Activated CD4-positive, alpha-beta memory T cell treated with anti-CD3 and anti-CD28 coated beads, Interleukin-2, amount 10 ng/mL, durations not matched to agents 7 days and 5 days (primary cell): ENCODE measurements at places on chromosomes 5 and 9.
A peak's percentile ranks its signal among the peaks of the same experiment; 100 is the strongest.

DNA sequence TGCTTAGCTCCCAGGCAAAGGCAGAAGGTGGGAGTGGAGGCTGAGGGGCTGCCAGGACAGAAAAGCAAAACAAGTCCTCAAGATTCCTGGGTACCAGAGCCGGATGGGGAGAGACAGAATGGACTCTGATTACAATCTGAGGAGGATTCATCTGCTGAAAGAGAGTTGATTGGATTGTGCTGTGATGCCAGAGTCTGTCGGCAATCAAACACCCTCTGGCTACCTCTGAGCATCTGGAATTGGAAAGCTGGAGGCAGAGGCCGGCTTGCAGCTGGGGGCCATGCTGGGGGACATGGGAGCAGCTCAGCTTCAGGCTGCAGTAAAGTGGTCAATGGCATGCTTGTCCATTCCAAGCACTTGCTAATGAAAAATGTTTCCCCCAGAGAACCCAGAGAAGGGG lies 59.3 kb downstream of the ASTN2 start:
- H3K36me3 ChIP-seq = no peaks in the 10 kb centered on the region
- H3K4me1 ChIP-seq = no peaks in the 10 kb centered on the region
- no peak overlapping the region for H3K27ac ChIP-seq
- H3K4me3 ChIP-seq = no peak overlapping the region
- DNase-seq = no peak

GRCh38 chr5:16529306-16529705 lies 63.7 kb upstream of the ZNF622 start:
- no peaks in the 10 kb centered on the region for H3K4me1 ChIP-seq
- no peak for DNase-seq
- H3K27me3 ChIP-seq = no peaks in the 10 kb centered on the region
- no peak overlapping the region for H3K27ac ChIP-seq
- no peaks in the 10 kb centered on the region for H3K36me3 ChIP-seq

GRCh38 chr9:95887926-95888497 lies 12.5 kb downstream of the ERCC6L2 start:
- peaks cover 30% of the 10 kb centered on the region for H3K4me1 ChIP-seq
- no peak for DNase-seq
- H3K4me3 ChIP-seq = no peak overlapping the region

- no peak for DNase-seq
- no peaks in the 10 kb centered on the region for H3K4me1 ChIP-seq
- no peaks in the 10 kb centered on the region for H3K36me3 ChIP-seq
- no peak overlapping the region for H3K4me3 ChIP-seq
- no peaks in the 10 kb centered on the region for H3K27me3 ChIP-seq
Measured at GRCh38 chr5:179111267-179112207, 51.4 kb downstream of the ZNF354C start.

GRCh38 chr9:124042201-124042721 lies 30.7 kb downstream of the LHX2 start:
- H3K36me3 ChIP-seq = no peaks in the 10 kb centered on the region
- no peak for DNase-seq
- peaks cover 63% of the 10 kb centered on the region for H3K27me3 ChIP-seq
- no peak overlapping the region for H3K27ac ChIP-seq
- H3K4me1 ChIP-seq = peaks cover 9% of the 10 kb centered on the region

DNA sequence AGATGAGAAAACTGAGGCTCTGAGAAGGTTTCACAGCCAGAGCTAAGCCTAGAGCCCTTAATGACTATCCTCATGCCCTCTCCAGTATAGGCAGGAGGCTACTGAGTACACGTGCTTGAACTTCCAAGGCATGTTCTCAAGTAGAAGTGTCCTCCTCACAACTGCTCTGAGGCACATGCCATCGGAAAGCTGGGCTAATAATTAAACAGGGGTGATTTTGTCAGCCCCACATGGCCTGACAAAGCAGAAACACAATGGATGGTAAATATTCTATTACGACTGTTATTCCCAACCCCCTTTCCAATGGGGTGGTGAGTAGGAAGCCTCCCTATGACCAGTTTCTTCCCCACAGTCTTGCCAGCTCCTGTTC lies 34.3 kb downstream of the KCNIP1 start:
- no peak overlapping the region for H3K27ac ChIP-seq
- DNase-seq = no peak
- H3K4me1 ChIP-seq = no peaks in the 10 kb centered on the region
- H3K27me3 ChIP-seq = peaks cover 15% of the 10 kb centered on the region

DNA sequence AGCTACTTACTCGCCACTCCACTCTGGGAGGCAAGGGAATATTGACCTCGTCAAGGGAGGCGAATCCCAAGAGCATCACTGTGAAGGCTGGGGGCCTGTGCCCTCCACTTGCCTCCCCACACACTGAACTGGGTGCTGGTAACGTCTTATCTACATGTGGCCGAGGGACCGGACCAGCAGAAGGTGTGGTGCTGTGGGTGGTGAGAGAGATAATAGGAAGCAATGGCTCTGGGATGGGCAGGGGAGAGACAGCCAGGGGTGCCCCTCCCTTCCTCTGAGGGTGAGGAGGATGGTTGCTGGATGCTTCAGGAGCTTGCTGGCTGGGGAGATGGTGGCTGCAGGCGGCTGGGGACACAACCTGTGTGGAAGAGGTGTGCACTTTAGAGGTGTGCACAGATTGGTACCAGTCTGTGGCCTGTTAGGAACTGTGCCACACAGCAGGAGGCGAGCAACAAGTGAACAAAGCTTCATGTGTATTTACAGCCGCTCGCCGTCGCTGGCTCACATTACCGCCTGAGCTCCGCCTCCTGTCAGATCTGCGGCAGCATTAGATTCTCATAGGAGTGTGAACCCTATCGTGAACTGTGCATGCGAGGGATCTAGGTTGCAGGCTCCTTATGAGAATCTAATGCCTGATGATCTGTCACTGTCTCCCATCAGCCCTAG lies 100.3 kb downstream of the ENTREP1 start:
- H3K36me3 ChIP-seq = no peaks in the 10 kb centered on the region
- no peaks in the 10 kb centered on the region for H3K4me1 ChIP-seq
- no peaks in the 10 kb centered on the region for H3K27me3 ChIP-seq
- no peak overlapping the region for H3K27ac ChIP-seq
- no peak overlapping the region for H3K4me3 ChIP-seq

DNA sequence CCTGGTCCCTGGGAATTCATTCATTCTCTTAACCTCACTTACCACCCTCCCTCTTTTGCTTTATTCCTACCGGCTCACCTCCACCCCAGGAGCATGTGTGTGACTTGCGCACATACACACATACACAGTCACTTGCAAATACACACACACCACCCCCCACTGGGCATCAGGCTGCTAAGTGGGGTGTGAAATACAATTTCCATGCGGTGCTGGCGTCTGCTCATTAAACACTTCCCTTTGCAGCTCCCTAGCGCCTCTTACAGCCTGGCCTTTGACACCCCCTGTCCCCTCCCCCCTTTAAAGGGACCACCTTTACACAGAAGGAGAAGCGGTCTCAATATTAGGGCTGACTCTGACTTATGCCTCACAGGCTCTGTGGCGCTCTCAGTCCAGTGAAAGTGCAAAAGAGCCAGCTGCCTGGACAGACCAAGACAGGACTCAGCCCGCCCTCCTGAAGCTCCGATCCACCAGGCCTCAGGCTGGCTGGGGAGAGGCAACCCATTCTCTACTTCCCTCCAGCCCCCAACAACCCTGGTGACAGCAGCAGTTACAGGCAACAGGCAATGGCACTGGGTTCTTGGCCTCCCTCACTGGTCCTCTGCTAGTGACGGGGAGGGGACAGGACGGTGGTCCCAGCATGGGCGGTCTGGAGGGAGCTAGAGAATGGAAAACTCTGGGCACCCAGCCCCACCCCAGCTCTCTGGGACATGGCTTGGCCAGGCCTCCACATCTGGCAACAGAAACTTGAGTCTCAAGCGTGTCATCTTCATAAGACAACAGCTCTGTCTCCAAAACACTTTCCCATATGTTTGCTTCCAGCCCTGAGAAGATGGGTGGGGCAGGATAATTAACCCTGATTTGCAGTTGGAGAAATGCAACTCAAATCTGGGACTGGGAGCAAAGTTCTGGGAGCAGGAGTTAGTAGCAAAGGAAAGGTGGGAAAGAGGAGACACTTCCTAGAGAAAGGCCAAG lies 12.0 kb downstream of the ENHO start:
- no peak overlapping the region for H3K27ac ChIP-seq
- H3K36me3 ChIP-seq = no peaks in the 10 kb centered on the region
- no peaks in the 10 kb centered on the region for H3K27me3 ChIP-seq
- DNase-seq = no peak
- H3K4me1 ChIP-seq = no peaks in the 10 kb centered on the region
- H3K4me3 ChIP-seq = no peak overlapping the region

DNA sequence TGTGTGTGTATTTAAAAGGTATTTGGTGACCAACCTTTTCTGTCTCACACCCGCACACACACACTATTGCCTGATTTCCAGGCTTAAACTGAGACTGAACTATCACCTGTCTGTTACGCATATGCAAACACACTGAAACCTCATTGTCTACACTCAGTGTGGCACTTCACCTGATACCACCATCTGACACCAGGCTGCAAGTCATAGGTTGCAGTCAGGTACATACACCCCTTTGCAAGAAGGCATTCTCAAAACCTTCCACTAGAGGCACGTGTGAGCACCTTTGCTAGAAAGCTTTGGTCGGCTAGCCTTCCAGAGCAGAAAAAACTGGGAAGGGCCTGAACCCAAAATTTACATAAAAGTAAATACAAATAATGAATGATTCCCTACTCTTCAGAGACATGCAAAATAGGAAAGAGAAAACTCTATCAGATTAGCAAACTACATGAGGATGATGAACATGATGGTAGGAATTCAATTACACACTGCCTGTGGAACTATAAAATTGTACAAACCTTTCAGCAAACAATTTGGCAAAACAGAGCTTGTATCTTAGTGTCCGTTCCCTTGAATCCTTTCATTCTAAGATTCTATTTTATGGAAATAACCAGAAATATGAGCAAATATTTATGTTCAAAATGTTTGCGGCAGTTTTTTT lies 5.9 kb upstream of the FOXD1 start:
- H3K36me3 ChIP-seq = peaks cover 4% of the 10 kb centered on the region
- no peak overlapping the region for H3K27ac ChIP-seq
- H3K4me3 ChIP-seq = no peak overlapping the region
- peaks cover 8% of the 10 kb centered on the region for H3K4me1 ChIP-seq
- DNase-seq = no peak

DNA sequence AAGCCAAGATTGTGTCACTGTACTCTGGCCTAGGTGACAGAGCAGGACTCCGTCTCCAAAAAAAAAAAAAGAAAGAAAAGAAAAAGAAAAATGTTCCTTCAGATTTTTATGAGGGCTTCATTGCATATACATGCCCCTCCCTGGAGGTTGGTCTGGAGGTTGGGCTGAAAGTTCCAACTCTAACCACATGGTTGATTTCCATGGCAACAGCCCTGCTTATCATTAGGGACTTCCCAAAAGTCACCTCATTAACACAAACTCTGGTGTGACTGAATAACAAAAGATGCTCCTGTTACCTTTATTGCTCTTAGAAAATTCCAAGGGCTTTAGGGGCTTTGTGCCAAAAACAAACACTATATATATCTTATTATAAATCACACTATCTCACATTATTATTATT lies 113.8 kb downstream of the TMC1 start:
- peaks cover 11% of the 10 kb centered on the region for H3K4me1 ChIP-seq
- no peak overlapping the region for H3K4me3 ChIP-seq
- H3K36me3 ChIP-seq = no peaks in the 10 kb centered on the region
- no peak overlapping the region for H3K27ac ChIP-seq

- H3K4me1 ChIP-seq = peaks cover 4% of the 10 kb centered on the region
- no peaks in the 10 kb centered on the region for H3K36me3 ChIP-seq
- peaks cover 4% of the 10 kb centered on the region for H3K27me3 ChIP-seq
Measured at GRCh38 chr9:120344230-120344629, 235.7 kb downstream of the CDK5RAP2 start.

DNA sequence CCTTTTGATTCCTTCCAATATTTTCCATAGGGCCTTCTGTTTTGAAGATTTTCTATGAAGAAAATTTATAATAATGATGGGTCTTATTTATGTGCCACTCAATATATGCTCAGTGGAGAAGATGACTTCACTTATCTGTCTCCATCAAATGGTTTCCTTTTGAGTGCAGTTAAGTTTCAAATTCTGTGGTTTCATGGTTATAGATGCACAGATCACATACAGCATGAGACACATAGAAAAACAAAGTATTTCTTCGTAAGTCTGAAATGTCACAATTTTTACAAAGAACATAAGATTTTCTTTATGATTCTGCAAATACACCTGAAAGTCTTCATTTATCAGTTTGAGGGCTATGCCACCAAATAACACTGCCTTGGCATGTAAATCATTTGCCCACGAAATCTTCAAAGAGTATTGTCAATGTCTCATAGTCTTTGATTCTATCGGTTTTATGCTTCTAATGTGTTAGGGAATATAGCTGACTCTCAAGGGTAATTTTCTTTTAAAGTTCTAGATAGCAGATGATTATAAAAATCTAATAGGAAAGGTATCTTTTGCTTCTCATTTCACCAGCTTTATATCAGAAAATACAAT lies 14.1 kb downstream of the CFAP95 start:
- no peak for DNase-seq
- peaks cover 4% of the 10 kb centered on the region for H3K27me3 ChIP-seq
- peak overlapping the region; percentile 60 for H3K27ac ChIP-seq

DNA sequence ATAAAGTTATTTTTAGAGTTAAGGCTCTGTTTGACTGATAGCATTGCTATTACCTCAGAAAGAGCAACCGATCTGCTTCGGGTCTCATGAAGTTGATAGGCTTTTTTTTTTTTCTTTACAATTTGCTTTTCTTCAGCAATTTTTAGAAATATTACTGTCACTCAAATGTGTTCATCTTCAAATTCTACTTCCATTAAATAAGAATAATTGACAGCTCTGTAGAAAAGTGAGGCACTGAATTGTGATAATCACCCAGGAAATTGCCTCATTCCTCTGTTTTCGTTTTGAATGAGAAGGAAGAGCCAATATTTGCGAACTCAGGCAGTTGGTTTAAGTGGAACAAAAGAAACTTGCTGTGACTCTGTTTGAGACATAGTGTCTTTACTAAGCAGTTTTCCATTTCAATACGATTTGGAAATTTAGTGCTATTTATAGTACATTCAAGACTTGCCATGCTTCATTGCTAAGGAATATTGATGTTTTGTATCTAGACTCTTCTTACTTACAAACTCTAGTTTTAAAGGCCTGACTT lies 700.5 kb upstream of the CDH10 start:
- no peaks in the 10 kb centered on the region for H3K4me1 ChIP-seq
- DNase-seq = no peak
- no peak overlapping the region for H3K27ac ChIP-seq
- no peaks in the 10 kb centered on the region for H3K36me3 ChIP-seq
- H3K4me3 ChIP-seq = no peak overlapping the region

GRCh38 chr5:116451905-116452450 lies 122.6 kb downstream of the SEMA6A start:
- no peak overlapping the region for H3K4me3 ChIP-seq
- no peak for DNase-seq
- H3K4me1 ChIP-seq = peaks cover 6% of the 10 kb centered on the region
- no peak overlapping the region for H3K27ac ChIP-seq

- no peak overlapping the region for H3K4me3 ChIP-seq
- DNase-seq = no peak
- H3K36me3 ChIP-seq = no peaks in the 10 kb centered on the region
- no peaks in the 10 kb centered on the region for H3K27me3 ChIP-seq
Measured at GRCh38 chr9:127059765-127060361, 62.6 kb downstream of the ANGPTL2 start.

- no peak for DNase-seq
- peaks cover 27% of the 10 kb centered on the region for H3K27me3 ChIP-seq
- no peak overlapping the region for H3K27ac ChIP-seq
- H3K4me1 ChIP-seq = no peaks in the 10 kb centered on the region
- no peak overlapping the region for H3K4me3 ChIP-seq
- no peaks in the 10 kb centered on the region for H3K36me3 ChIP-seq
Measured at GRCh38 chr9:91485006-91485405, 61.4 kb upstream of the NFIL3 start.
